HFF-Myc (cell line): ENCODE measurements at places on chromosomes 4 and X.

DNA sequence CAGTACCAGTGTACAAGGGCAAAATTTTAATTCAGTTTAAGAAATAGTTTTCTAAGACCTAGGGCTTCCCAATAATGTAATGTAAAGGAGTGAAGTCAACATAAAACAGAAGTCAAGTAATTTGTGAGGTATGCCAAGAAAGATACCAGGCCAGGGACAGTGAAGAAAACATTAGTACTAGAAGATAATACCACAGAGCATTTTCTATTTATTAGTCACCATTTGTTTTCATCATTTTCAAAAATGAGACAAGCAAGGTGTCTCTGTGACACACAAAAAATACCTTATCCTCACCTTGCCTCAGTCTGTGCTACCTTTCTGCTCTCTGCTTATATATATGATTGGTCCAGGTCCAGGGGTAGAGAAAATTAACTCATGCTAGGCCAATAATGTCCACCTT is 46.8 kb downstream of the VEGFC start:
- no peak for DNase-seq

- DNase-seq = no peak
Observed at GRCh38 chr4:173091362-173091761, 77.2 kb upstream of the GALNT7 start.

- DNase-seq = no peak
Observed at GRCh38 chr4:70277121-70277520, 34.7 kb downstream of the CSN3 start.

GRCh38 chr4:37653601-37654000 is 32.6 kb downstream of the RELL1 start:
- peak; percentile 14 for DNase-seq

DNA sequence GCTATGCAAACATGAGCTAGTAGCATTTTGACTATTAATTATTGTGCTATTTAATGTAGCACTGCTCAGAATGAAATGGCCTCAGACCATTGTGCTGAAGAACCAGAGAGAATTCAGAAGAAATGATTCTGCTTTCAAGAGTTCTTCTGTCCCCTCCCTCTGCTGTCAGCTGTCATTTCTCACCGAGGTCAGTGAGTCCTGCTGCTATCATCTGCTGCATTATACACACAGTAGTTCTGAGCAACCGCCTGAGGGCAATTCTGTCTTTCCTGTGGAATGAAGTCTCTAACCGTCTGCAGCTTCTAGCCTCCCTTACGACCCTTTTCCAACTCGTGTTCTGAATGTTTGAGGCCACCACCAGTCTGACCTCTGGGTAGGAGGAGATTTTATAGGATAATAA is 249.4 kb downstream of the HNRNPD start:
- DNase-seq = no peak

DNA sequence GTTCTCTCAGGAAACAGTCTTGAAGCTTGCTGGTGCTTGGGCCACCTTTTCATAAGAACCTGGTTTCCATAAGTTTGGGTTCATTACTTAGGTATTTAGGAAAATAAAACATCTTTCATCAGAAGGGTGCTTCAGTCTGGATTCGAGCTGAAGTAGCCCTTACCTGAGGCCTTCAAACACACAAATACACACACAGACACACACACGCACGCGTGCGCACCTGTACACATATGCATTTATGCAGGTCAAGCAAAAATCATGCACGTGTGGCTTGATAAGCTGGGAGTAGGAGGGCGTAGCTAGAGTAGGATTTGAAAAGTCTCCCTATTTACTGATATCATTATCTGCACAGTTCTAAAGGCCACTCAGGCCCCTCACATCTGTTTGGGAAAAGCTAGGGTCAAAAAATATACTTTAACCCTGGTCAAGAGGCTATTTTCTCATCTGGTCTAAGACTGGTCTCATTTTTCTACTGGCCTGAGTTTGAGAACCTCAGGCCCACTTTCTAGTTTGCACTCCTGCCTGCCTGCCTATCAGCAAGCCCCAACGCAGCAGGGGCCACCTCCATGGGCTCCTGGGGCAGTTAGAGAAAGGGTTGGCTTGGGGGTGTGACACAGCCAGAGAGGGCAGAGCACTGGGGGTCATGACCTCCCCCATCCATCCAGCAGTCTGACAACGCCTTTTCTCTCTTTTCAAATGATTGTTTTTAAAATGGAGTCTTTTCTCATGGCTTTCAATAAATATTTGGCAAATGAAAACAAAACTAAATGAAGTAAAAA is 64.3 kb downstream of the RASL11B start:
- no peak for DNase-seq

DNA sequence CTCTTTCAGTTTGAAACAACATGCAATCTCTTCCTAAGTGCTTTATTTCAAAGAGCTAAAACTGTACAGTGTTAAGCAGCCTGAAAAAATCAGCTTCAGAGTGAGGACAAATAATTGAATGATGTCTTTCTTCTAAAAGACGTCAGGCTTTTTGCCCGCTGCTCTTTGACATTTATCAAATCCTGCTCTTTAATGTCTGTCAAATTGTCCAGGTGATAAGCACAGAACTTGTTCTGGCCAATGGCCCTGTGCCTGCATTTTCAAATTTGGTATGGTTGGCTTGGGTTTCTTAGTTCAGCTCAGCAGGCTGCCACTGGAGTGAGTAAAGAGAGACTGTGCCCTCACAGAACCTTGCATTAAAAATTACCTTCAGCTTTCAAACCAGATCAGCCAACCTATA is 712.9 kb upstream of the LCORL start:
- no peak for DNase-seq

GRCh38 chr4:150805183-150806025 is 209.7 kb downstream of the LRBA start:
- DNase-seq = no peak

GRCh38 chr4:10279261-10279660 is 162.7 kb upstream of the WDR1 start:
- DNase-seq = no peak

GRCh38 chrX:21947671-21948070 is 7.2 kb downstream of the SMS start:
- DNase-seq = no peak

- DNase-seq = no peak
Observed at GRCh38 chrX:47815901-47816845, 20.5 kb upstream of the ZNF81 start.

DNA sequence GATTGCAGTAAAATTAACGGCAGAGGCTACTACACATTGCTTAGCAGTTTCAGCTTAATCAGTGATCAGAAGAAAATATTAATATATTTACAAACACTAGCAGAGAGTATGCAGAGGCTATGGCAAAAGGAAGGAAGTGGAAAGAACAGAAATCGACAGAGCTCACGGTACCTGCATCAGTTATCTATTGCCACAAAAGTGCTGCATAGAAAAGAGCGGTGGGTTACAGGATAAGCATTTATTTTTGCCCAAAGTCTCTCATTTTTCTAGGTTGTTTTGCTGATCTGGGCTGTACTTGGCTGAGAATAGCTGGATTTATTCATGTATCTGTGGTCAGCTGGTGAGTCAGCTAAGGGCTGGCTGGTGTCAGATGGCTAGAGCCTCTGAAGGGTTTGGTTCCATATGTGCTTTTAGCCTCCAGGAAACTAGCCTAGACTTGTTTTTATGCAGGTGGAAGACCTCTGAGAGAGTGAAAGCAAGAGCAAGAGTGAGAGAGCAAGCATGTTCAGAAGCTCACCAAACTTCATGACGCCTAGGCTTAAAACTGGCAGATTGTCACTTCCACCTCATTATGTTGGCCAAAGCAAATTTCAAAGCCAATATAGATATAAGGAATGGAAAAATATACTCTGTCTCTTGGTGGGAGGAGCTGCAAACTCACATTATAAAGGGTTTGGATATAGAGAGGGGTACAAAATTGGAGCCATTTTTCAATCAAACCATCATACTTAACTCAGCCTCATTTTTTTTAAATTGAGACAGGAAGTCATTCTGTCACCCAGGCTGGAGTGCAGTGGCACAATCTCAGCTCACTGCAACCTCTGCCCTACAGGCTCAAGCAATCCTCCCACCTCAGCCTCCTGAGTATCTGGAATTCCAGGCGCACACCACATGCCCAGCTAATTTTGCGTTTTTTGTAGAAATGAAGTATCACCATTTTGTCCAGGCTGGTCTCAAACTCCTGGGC is 153.2 kb upstream of the RPL34 start:
- peak; percentile 96 for DNase-seq

DNA sequence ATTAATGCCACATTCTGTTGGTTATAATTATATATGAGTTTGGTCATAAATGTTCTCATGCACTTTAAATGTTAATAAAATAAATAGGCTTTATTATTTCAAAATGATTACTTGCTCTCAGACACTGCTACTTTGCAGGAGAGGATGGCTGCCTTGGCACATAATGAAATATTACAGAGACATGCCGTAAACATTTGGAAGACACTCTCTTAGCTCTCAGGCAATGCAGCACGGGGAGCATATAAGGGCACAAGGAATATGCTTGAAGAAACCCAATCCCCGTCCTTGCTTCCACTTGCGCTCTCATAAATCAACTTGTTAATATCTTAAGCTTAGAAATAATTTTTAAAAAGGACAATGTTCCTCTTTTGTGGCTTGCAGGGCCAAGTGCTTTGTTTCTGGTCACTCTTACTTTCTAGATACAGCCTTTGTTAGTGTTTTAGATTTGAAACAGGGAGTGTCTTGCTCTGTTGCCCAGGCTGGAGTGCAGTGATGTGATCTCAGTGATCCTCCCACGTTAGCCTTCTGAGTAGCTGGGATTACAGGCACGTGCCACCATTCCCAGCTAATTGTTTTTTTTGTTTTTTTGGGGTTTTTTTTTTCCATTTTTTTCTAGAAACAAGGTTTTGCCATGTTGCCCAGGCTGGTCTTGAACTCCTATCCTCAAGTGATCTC is 445.0 kb downstream of the SPRY1 start:
- DNase-seq = no peak

- DNase-seq = no peak
Observed at GRCh38 chrX:117607561-117607960, 509.0 kb downstream of the KLHL13 start.

DNA sequence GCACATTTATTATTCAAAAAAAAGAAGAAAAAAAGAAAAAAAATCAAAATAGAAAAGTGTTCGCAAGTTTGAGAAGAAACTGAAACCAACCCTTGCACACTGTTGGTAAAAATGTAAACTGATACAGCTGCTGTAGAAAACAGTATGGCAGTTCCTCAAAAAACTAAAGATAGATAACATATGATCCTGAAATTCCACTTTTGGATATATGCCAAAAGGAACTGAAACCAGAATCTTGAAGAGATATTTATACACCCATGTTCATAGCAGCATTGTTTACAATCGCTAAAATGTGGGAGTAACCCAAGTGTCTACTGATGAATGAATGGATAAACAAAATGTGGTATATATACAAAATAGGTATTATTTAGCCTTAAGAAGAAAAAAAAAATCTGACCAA is 155.4 kb downstream of the TBCK start:
- DNase-seq = no peak

- no peak for DNase-seq
Observed at GRCh38 chrX:150696866-150697265, 3.7 kb downstream of the MTMR1 start.

- DNase-seq = no peak
Observed at GRCh38 chr4:84901173-84901572, 65.3 kb downstream of the WDFY3 start.

GRCh38 chr4:101018836-101019235 is 328.5 kb downstream of the PPP3CA start:
- DNase-seq = no peak

GRCh38 chr4:141636771-141637460 is 533 bp downstream of the IL15 start:
- DNase-seq = no peak

- no peak for DNase-seq
Observed at GRCh38 chrX:129773649-129774458, 5.9 kb upstream of the SASH3 start.

DNA sequence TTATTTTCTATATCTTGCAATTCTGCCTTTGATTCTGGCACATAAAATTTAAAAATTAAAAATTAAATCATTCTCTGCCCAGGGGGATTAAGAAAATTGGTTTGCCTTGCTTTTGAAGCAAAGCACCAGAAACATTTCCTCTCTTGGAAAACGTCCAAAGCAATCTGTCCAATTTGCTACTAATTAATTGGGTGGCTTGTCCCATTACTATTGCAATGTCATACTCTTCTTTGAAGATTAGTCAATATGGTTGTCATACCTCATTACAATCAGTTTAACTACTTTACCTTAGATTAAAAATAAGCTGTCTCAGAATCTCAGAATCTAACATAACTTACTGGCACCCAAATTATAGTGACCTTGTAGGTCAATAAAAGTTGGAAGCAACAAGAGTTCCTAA is 208.8 kb downstream of the TMA16 start:
- no peak for DNase-seq

DNA sequence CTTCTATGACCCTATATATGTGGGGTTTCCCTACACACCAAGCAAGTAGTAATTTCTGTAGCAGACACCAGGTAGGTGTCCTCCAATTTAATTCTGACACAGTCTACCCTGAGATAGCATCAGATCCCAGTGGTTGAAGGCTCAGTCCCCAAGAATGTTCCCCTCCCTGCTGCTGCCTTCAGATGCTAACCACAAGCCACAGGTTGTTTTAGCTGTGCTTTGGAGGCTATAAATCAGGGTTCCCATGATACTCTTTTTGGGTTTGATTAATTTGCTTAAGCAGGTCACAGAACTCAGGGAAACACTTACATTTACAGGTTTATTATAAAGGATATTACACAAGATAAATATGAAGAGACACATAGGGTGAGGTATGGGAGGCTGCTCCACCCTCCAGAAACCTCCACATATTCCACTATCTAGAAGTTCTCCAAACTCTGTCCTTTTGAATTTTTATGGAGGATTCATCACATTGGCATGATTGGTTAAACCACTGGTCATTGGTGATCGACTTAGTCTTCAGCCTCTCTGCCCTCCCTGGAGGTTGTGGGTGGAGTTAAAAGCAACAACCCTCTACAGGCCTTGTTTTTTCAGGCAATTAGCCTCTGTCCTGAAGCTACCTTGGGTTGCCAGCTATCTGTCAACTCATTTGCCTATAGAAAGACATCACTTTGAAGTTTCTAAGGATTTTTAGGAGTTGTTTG is 50.8 kb downstream of the GRIA2 start:
- DNase-seq = no peak

- DNase-seq = no peak
Observed at GRCh38 chr4:11160288-11160687, 268.4 kb downstream of the HS3ST1 start.

DNA sequence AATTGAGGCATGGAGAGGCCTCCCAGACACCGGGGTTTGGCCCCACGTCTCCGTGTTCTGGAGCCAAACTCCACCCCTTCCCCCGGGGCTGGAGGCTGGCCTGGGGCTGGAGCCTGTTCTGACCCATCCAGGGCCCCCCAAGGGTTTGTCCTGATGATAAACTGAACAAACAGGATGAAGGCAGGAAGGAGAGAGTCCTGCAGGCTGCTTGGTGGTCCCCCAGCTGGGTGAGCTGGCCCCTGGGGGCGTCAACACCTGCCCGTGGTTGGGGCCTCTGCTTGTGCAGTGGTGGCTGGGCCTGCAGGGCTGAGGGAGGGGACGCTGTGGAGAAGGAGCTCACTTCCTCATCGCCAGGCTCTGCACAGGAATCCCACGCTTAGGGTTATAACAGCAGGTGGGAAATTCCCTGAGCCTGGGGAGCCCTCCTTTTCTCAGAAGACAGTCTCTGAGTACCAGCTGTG is 2.3 kb downstream of the SH3TC1 start:
- DNase-seq = no peak

GRCh38 chrX:130171446-130172126 is at the start of gene RAB33A:
Gene RAB33A (plus strand): TSS chrX:130171962. CDS start chrX:130172063, 101 bp downstream.
- no peak for DNase-seq

- DNase-seq = no peak
Observed at GRCh38 chrX:47864785-47865184, 28.1 kb downstream of the ZNF81 start.

GRCh38 chr4:80255329-80256095 is 11.0 kb upstream of the FGF5 start:
- no peak for DNase-seq
